ENCODE measurements at places on chromosomes 7 and 10. TPM values are rescaled to one million over a fixed set of nuclear protein-coding genes. Genes with fewer than 3 reads are reported as not detected.

DNA sequence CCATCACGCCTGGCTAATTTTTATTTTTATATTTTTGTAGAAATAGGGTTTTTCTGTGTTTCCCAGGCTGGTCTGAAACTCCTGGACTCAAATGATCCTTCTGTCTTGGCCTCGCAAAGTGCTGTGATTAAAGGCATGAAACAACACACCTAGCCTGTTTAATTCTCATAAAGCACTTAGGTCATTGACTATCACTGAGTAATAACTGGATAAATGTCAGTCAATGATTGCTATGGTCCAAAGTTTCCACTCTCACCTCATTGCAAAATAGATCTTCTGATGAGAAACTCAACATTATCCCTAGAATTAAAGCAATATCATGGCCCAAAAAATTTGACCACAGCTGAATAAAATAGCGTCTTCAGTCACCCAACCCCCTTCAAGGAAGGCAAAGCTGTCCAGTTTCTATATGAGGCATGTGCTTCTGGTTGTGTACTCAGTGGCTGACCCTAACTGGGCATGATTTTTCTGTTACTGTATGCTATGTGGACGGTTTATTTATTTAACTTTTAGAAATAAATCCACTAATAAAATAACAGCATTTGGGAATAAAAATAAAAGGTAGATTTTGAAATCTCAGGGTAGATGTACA, 86.5 kb upstream of the LRRN3 start:
- DNase-seq, result no peak

Gene CCL26
- total RNA-seq, result not detected

- DNase-seq, result no peak
Observed at GRCh38 chr7:30255064-30255769, 29.2 kb upstream of the ZNRF2 start.

Gene GJC3
- not detected for total RNA-seq
